ENCODE measurements at places on chromosomes 6 and 20.
A peak's percentile ranks its signal among the peaks of the same experiment; 100 is the strongest.

- DNase-seq, result no peak
Measured at GRCh38 chr20:53847837-53848170, 222.6 kb downstream of the BCAS1 start.

GRCh38 chr6:97668716-97669115 lies 385.7 kb upstream of the MMS22L start:
- DNase-seq, result no peak

- no peak for DNase-seq
Measured at GRCh38 chr6:52524918-52525317, 51.9 kb downstream of the TRAM2 start.

- DNase-seq, result no peak
Measured at GRCh38 chr6:51495610-51496396, 591.6 kb downstream of the PKHD1 start.

GRCh38 chr20:51366155-51366886 lies 176.2 kb downstream of the NFATC2 start:
- DNase-seq, result no peak

- no peak for DNase-seq
Measured at GRCh38 chr6:82205930-82206392, 41.6 kb downstream of the IBTK start.

- DNase-seq, result no peak
Measured at GRCh38 chr6:68192988-68193387, 442.1 kb upstream of the ADGRB3 start.

- no peak for DNase-seq
Measured at GRCh38 chr20:6091661-6092060, 31.2 kb downstream of the FERMT1 start.

- no peak for DNase-seq
Measured at GRCh38 chr6:2800552-2801316, 35.5 kb downstream of the WRNIP1 start.

- DNase-seq, result no peak
Measured at GRCh38 chr6:31805939-31806469, 762 bp downstream of the LSM2 start.

GRCh38 chr6:33696548-33697518 lies 14.7 kb downstream of the UQCC2 start:
- DNase-seq, result peak; percentile 23

DNA sequence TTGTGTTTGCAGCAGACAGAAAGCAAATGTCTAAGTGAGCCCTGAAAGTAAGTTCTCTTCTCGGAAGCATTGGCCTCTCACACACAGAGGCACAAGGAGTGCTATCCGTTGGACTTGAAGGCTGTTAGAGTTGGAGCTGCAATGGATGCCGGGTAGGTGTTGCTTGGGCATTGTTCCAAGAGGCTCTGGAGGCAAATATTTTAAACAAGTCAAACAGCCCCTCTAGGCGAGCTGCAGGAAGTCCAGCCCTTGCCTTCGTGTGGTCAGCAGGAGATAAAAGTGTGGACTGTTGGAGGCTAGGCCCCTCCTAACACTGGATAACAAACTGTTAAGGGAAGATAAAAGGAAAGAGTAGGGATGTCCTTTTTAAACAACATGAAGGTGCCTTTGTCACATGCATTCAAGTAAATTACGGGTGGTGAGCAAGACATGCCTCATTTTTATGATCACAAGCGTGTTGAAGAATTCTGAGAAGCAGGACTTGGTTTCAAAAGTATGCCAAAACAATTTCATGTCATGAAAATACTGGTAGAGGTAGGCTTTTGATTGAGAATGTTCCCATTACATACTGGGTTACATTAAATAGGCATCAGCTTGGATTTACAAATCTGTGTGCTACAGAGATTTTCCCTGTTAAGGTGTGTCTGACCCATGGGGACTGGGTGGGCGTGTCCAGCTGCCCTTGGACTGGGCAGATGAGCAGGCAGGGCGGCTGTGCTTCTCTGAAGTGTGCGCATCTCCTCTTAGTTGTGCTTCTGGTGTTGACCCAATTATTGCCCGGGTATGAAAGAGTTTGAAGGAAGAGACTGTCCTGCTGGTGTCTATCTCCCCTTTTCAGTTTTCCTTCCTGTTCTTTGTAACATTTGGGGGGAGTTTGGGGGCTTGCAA lies 57.5 kb downstream of the RREB1 start:
- no peak for DNase-seq

DNA sequence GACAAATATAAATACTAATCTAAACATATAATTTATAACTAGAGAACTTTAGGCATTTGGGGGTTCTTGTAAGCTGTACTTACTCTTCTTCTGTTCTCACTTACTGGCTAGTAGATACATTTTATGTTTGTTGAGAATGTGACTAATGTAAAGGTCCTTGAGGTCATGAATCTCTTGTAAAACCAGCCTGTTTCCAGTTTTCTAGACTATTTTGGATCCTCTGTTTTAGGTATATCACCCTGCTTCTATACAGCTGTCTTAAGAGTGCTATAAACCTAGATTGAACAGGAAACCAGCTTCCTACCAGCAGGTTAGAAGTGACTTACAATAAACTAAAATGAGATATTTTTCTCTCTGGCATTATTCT lies 134.2 kb downstream of the PLCB4 start:
- no peak for DNase-seq
